H1 (cell line): ENCODE measurements at places on chromosomes 2 and 18.

DNA sequence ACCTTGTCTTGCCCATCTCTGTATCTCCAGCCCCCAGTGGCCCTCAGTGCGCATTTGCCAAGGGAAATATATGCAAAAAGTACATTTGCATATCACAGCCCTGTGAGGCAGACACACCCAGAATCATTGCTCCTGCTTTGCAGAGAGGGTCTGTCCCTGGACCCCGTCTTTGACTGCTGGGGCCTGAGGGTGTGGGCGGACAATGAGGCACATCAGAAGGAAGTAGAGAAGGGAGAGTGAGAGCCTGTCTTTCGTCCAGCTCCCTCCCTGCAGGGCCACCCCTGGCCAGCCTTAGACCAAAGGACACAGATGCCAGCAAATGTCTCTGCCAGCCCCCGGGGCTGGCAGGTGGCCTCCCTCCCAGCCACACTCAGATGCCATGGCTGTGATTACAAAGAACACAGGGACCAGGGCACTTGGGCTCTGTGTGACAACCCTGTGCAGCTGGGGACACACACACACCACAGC is 516.2 kb upstream of the MYT1L start:
- peaks cover 2% of the 10 kb centered on the region for H3K4me1 ChIP-seq
- no peak for DNase-seq
- no peaks in the 10 kb centered on the region for H3K27me3 ChIP-seq

DNA sequence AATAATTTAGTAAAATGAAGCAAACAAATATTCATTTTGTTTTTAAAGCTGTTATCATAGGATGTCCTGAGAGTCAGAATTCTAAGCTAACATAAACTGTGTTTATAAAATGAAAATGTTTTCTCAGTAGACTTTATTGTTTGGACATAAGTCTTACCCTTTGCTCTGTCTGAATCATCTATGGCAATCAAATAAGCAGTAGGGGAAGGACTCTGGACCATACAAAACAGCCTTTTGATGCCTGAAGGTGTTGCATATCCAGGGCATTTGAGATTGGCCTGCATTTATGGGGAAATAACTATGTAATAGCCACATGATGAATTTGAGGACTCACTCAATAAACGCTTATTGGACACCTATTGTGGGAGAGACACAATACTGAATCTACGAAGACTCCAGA is 123.0 kb upstream of the ATP5MC3 start:
- H3K27ac ChIP-seq, result no peak overlapping the region
- no peak for DNase-seq
- no peaks in the 10 kb centered on the region for H3K36me3 ChIP-seq
- no peaks in the 10 kb centered on the region for H3K27me3 ChIP-seq
- no peaks in the 10 kb centered on the region for H3K4me1 ChIP-seq

- DNase-seq, result no peak
- H3K27ac ChIP-seq, result no peak overlapping the region
- no peaks in the 10 kb centered on the region for H3K36me3 ChIP-seq
- H3K4me1 ChIP-seq, result no peaks in the 10 kb centered on the region
- no peaks in the 10 kb centered on the region for H3K27me3 ChIP-seq
These were observed 23.3 kb downstream of the SPTBN1 start for GRCh38 chr2:54479424-54479823.

DNA sequence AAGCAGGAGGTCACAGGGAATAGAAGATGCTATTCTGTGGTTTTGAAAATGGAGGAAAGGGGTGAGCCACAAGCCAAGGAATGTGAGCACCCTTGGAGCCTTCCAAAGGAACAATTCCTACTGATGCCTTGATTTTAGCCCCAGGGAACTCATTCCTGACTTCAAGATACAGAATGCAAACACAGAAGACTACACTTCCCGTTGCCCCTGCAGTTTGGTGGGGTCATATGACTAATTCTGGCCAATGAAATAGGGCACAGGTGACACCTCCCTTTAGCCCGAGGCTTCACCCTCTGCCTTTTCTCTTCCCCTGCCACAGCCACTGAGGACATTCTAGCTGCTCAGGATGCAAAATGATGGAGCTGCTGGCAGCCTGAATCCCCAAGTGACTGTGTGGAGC is 126.1 kb downstream of the INHBB start:
- H3K4me1 ChIP-seq, result no peaks in the 10 kb centered on the region
- H3K27me3 ChIP-seq, result peaks cover 77% of the 10 kb centered on the region
- no peaks in the 10 kb centered on the region for H3K36me3 ChIP-seq

GRCh38 chr2:170454471-170455372 is 260.4 kb upstream of the SP5 start:
- no peaks in the 10 kb centered on the region for H3K36me3 ChIP-seq
- H3K4me1 ChIP-seq, result no peaks in the 10 kb centered on the region
- no peak overlapping the region for H3K4me3 ChIP-seq
- DNase-seq, result no peak
- no peaks in the 10 kb centered on the region for H3K27me3 ChIP-seq
